ENCODE measurements at places on chromosomes 5 and 9. TPM values are rescaled to one million over a fixed set of nuclear protein-coding genes. Genes with fewer than 3 reads are reported as not detected.

The FBP2 gene
- total RNA-seq: not detected

DNA sequence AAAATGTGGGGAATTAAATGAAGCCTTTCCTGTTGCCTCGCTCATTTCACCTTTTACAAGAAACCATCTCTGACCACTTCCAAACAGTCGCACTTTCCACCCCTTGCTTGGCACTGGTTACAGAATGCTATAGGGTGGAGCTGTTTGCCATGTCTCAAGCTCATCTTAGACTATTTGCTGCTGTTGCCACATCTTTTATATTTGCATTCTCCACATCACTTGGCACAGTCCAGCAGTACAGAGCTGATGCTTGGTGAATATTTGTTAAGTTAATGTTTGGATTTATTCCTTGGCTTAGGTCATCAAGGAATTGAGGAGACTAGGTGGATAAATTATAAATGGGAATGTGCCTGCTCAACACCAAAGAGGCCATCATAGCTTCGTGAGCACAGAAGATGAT is 53.2 kb downstream of the GNA14 start:
- no peak overlapping the region for H3K4me3 ChIP-seq
- H3K4me1 ChIP-seq: peaks cover 34% of the 10 kb centered on the region
- no peaks in the 10 kb centered on the region for H3K36me3 ChIP-seq
- H3K27me3 ChIP-seq: no peaks in the 10 kb centered on the region
- H3K27ac ChIP-seq: no peak overlapping the region

- H3K27ac ChIP-seq: no peak overlapping the region
- H3K4me3 ChIP-seq: no peak overlapping the region
- no peaks in the 10 kb centered on the region for H3K27me3 ChIP-seq
- peaks cover 99% of the 10 kb centered on the region for H3K36me3 ChIP-seq
- no peaks in the 10 kb centered on the region for H3K4me1 ChIP-seq
Measured at GRCh38 chr5:169695025-169695625, 58.0 kb downstream of the DOCK2 start.

DNA sequence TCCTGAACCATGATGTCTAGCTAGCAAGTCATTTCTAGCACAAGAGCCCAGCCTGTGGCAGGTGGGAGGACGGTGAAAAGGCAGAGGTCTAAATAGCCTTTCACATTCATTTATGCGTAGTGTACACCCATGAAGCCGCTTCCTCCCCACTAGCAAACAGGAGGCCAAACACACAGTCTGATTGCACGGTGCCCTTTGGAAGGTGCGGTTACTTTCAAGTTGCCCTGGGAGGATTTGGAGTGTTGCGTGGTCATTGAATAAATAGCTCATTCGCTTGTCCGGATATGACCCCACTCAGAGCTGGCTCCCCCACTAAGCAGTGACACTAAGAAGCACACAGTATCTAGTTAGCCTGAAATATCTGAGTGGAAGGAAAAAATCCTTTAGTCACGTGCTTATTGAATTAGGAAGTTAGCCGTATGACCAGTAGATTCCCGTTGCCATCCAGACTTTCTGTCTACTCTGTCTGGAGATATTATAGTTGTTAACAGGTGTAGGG is 664 bp upstream of the ARSB start:
- peak overlapping the region; percentile 83 for H3K4me3 ChIP-seq
- peak; percentile 42 for DNase-seq
- H3K27me3 ChIP-seq: no peaks in the 10 kb centered on the region
- no peaks in the 10 kb centered on the region for H3K4me1 ChIP-seq
- no peaks in the 10 kb centered on the region for H3K36me3 ChIP-seq
- peak overlapping the region; percentile 97 for H3K27ac ChIP-seq

The GFPT2 gene
- total RNA-seq: 13.2 TPM

DNA sequence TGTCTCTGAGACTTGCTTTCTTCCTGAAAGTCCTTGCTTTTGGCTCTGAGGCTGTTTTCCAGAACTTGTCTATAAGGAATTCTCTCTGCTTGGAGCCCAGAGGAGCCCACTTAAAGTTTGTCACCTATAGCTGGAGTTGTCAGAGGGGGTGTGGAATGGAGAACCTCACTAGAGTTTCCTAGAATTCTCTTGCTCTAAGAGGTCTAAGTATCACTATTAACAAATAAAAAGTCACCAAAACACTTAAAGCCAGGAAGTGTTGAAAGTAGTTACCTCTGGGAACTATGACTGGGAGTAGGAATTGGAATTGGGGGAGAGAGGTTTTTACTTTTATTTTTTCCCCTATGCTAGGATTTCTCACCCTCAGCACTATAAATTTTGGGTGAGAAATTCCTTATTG is 15.0 kb downstream of the SIT1 start:
- H3K4me1 ChIP-seq: peaks cover 13% of the 10 kb centered on the region
- no peaks in the 10 kb centered on the region for H3K27me3 ChIP-seq
- no peaks in the 10 kb centered on the region for H3K36me3 ChIP-seq

- H3K27ac ChIP-seq: no peak overlapping the region
- H3K4me3 ChIP-seq: no peak overlapping the region
- no peak for DNase-seq
- no peaks in the 10 kb centered on the region for H3K36me3 ChIP-seq
Measured at GRCh38 chr9:29691758-29692407, 2118.6 kb upstream of the C9orf72 start.

GRCh38 chr5:6342689-6343315 is 35.5 kb downstream of the MED10 start:
- no peak overlapping the region for H3K4me3 ChIP-seq
- no peaks in the 10 kb centered on the region for H3K36me3 ChIP-seq
- no peak overlapping the region for H3K27ac ChIP-seq
- no peak for DNase-seq

The TNIP1 gene
- 128 TPM for total RNA-seq

The WNK2 gene
- total RNA-seq: 236 TPM

DNA sequence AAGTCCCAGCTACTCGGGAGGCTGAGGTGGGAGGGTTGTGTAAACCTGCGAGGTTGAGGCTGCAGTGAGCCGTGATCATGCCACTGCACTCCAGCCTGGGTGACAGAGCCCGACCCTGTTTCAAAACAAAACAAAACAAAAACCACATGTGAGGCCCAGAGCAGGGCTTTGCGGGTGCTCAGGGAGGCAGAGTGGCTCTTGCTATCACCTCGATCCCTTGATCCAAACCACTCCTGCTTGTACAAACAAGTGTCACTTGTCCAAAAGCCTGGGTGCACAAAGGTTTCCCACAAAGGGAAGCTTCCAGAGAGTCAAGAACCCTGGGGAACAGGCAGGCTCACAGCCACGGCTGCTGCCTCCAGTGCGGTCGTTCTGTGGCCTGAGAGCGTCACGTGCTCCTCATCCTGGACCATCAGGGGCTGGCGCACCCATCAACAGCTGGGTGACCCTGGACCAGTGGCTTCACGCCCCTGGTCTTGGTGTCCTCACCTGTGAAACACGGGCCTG is 162.7 kb downstream of the C9orf50 start:
- peak; percentile 61 for DNase-seq
- H3K27me3 ChIP-seq: no peaks in the 10 kb centered on the region
- no peaks in the 10 kb centered on the region for H3K36me3 ChIP-seq
- H3K27ac ChIP-seq: no peak overlapping the region

The ROPN1L gene
- 0.62 TPM for total RNA-seq

DNA sequence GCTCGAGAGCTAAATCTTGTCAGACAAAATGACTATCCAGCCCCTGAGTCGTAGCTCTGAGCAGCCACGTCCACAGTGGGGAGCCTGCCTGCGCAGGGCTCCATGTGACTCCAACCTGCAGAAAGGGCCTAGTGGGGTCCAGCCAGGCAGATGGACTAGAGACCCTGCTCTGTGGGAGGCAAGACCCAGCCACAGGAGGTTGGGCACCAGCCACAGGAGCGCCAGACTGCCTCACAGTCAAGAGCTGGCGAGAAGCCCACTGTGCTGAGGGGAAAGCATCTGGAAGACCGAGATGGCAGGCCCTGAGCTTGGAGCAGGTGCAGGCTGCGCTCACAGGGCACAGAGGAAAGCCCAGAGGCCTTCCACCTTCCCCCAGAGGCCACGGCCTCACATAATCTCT is 61.4 kb downstream of the C5orf15 start:
- no peaks in the 10 kb centered on the region for H3K27me3 ChIP-seq
- H3K4me1 ChIP-seq: peaks cover 8% of the 10 kb centered on the region
- H3K36me3 ChIP-seq: no peaks in the 10 kb centered on the region
- DNase-seq: peak; percentile 69
- no peak overlapping the region for H3K27ac ChIP-seq

- H3K36me3 ChIP-seq: no peaks in the 10 kb centered on the region
- H3K27ac ChIP-seq: no peak overlapping the region
- H3K27me3 ChIP-seq: no peaks in the 10 kb centered on the region
- H3K4me1 ChIP-seq: no peaks in the 10 kb centered on the region
Measured at GRCh38 chr5:79020861-79021561, 35.9 kb upstream of the ARSB start.

The GOLGA1 gene
- total RNA-seq: 15.6 TPM

GRCh38 chr9:101758304-101758930 is 20.0 kb upstream of the GRIN3A start:
- H3K36me3 ChIP-seq: no peaks in the 10 kb centered on the region
- DNase-seq: no peak
- H3K27me3 ChIP-seq: no peaks in the 10 kb centered on the region
- H3K27ac ChIP-seq: no peak overlapping the region

The EPB41L4A gene
- 22.4 TPM for total RNA-seq

DNA sequence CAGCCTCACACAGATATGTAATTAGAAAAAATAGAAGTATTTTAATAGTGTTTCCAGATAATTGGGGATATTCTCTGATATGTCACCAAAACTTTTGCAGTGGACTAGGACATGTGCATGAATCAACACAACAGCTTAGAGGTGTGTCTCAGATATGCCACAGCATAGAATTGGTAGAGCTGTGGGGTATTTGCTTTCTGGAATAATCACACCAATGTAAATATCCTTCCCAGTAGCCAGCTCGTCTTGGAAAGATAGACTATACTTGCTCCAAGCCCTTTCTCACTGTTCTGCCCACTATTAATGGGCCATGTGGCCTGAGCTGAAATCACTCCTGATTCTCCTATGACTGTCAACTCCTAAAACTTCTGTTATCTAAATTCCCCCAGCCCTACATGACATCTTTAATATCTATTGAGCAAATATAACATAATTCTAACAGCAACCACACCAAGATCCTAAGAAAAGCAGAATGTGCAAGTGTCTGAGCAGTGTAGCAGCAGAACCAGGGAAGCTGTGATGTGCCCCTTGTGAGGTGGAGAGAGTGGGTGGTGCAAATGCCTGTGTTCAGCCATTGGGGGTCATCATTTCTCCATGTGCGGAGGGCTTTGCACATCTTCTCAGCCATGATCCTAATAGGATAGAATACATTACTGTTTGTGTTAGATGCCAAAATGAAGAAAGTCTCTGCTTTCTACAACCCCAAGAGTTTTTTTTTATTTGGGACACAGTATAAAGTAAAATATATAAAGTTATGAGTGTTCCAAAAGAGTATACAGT is 65.0 kb downstream of the MELK start:
- no peak overlapping the region for H3K4me3 ChIP-seq
- H3K27ac ChIP-seq: no peak overlapping the region
- no peaks in the 10 kb centered on the region for H3K36me3 ChIP-seq

The CDX1 gene
- not detected for total RNA-seq

Data from heart right ventricle (tissue), 16 donors.